Stimulated activated CD4-positive, alpha-beta T cell treated with anti-CD3 and anti-CD28 coated beads, TNF-alpha, amount 100 ng/mL, for 1 hour (primary cell): ENCODE measurements at places on chromosomes 5 and 9.
A peak's percentile ranks its signal among the peaks of the same experiment; 100 is the strongest.

DNA sequence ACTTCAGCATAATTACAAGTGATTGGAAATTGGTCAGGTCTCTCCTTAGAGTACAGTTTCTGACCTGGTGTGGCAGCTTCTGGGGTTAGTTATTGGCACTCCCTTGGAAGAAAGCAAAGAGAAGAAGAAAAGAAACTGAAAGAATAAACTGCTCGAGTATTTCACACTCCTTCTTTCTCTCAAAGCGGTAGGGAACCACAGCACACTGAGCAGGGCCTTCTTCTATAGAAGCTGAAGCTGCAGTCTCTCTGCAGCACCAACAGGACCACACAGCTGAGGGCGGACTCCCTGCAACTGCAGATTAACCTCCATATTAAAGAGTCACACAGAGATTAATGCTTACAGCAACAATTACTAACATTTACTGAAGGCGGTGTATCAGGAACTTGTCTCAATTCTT lies 152.0 kb downstream of the TRPM6 start:
- no peak for DNase-seq

- DNase-seq, result no peak
Measured at GRCh38 chr9:134442486-134443173, 116.4 kb downstream of the RXRA start.

GRCh38 chr9:133257465-133257956 lies 17.5 kb downstream of the ABO start:
- no peak for DNase-seq

DNA sequence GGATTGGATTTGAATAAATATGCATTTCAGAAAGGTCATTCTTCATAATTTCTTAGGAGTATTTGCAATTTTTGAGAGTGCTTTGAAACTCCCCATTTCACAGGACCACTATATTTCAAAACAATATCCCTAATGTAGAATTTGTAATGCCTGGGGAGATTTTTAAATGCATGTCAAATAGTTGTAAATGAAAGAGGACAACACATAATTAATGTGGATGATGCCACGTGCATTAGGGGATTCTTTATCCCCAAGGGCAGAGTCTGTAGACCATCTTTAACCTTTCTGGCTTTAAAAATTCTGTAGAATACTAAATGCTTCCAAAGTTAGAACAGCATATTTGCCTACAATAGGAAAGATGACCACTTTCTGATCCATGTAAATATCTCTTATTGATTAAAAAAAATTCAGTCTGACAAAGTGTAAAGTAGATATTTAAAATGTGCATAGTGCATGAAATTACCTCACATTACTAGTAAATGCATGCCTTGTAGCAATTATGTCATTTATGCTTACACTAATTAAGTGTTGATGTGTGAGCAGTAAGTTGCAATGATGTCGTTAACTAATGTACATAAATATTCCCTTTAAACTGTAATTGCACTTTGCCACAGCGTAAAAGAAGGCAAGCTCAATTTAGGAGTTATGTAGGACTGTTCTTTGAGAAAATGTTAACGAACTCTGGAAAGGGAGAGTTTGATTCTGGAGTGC lies 416.1 kb downstream of the PSAT1 start:
- no peak for DNase-seq

DNA sequence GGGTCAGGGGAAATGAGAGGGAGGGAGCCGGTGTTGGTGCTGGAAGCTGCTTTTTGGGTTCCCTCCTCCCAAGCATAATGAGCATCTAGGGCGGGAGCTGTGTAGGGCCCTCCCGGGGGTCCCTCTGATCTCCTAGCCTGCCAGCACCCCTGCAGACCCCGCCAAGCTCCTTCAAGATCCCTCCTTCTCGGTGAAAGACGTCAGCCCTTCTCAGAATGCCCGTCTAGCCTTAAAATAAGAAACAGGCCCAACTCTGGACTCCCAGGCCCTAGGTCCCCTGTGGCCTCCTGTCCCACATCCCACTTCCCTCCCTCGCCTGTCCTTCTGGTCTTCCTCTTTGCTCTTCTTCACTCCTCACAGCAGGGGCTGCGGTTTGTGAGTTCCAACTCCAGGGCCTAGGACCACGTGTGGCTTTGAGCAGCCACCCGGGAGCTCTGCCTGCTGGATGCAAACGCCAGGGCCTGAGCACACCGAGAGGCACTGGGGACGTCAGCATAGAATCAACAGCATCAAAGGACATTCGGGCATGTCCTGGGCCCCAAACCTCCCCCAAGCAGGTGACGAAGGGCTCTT lies 8.8 kb upstream of the SCGB3A1 start:
- DNase-seq, result no peak

GRCh38 chr5:127101533-127101932 lies 28.2 kb upstream of the C5orf63 start:
- DNase-seq, result no peak

GRCh38 chr5:31393126-31393525 lies 138.8 kb downstream of the DROSHA start:
- no peak for DNase-seq

GRCh38 chr9:116628716-116629115 lies 58.4 kb upstream of the TRIM32 start:
- no peak for DNase-seq

DNA sequence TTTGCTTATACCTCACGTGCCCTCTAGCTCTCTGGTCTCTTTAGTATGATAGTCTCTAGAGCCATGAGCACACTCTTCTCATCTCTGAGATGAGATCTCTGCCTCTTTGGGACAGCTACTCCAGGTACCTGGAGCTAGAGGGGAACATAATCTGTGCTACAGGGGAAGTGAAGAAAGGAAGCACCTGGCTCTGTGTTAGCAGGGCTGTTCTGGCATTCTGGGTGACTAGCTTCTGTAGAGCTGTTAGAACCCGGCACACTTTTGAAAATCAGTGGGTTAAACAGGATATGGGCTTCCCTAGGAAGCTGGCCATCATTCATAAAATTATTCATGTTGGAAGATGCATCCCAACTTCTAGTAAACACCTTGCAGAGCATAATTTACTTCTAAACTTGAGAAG lies 224.8 kb downstream of the MCTP1 start:
- DNase-seq, result no peak

- DNase-seq, result no peak
Measured at GRCh38 chr9:125767349-125767748, 20.2 kb downstream of the PBX3 start.

- no peak for DNase-seq
Measured at GRCh38 chr9:16571127-16571802, 299.2 kb downstream of the BNC2 start.

GRCh38 chr5:154078272-154078671 lies 39.5 kb downstream of the MFAP3 start:
- no peak for DNase-seq

DNA sequence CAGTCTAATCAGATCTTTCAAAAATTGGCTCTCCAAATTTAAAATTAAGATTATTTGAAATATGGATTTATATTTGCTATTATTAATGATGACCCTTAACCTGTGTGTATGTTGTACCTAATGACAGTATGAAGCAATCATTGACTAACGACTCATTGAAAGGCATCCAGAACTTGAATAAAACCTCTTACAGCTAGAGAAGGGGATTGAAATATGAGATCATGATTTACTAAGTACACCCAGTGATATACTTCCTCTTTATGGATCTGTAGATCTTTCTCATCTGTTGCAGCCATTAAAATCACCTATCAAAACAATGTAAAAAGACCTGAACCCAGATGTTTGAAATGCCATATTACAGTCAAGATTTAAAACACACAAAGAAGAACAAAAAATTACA lies 126.5 kb downstream of the RPS23 start:
- no peak for DNase-seq

- DNase-seq, result no peak
Measured at GRCh38 chr5:116242343-116242742, 157.5 kb downstream of the COMMD10 start.

- DNase-seq, result no peak
Measured at GRCh38 chr9:115229496-115229895, 111.5 kb upstream of the TNC start.

- no peak for DNase-seq
Measured at GRCh38 chr5:1226839-1227581, 1.8 kb downstream of the SLC6A18 start.

DNA sequence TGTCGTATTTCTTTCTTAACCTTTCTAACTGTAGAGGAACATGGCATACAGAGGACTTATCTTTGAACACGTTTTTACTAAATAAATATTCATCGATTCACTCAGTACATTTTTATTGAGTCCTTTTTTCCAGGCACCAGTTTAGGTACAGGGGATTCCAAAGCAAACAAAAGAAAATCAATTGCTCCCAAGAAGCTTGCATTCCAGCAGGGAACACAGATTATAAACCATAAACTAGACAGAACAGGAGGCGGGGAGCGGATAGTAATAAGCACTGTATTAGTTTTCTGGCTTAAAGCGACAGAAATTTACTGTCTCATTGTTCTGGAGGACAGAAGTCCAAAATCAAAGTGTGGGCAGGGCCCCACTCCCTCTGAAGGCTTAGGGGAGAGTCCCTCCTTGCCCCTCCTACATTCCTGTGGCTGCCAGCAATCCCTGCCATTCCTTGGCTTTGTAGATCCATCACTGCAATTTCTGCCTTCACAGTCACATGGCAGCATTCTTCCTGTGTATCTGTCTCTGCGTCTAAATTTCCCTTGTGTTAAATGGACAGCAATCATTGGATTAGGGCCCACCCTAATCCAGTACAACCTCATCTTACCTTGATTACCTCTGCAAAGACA lies 115.5 kb downstream of the COL23A1 start:
- DNase-seq, result no peak

DNA sequence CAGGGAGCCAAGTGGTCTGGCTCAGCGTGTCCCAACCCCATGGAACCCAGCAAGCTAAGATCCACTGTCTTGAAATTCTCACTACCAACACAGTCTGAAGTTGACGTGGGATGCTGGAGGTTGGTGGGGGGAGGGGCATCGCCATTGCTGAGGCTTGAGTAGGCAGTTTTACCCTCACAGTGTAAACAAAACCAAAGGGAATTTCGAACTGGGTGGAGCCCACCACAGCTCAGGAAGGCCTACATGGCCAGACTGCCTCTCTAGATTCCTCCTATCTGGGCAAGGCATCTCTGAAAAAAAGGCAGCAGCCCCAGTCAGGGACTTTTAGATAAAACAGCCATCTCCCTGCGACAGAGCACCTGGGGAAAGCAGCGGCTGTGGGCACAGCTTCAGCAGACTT lies 17.1 kb upstream of the FBXL17 start:
- DNase-seq, result no peak

- no peak for DNase-seq
Measured at GRCh38 chr9:113625486-113625885, 162.0 kb downstream of the RGS3 start.

DNA sequence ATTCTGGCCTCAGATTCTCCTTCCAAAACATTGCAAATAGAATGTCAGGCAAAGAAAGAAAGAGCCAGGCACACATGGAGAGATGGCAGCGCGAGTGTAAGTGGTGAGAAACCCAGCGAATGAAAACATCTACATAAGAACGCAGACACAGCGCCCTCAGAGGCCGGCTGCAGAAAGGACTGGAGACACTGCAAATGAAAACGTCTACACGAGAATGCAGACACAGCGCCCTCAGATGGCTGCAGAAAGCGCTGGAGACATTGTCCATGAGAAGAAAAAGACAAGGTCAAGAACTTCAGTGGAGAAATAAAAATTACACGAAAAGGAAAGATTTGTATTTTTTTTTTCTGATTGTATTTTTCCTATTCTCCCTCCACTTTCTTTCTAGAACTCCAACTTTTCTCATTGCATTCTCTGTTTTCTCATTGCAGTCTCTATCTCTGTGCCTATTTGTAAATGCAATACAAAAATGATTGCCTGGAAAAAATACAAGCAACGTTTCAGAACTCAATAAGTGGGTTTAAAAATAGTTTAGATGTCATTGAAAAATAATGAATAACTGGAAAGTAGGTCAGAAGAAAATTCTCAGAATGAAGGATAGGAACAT lies 117.9 kb upstream of the LPCAT1 start:
- DNase-seq, result peak; percentile 49

DNA sequence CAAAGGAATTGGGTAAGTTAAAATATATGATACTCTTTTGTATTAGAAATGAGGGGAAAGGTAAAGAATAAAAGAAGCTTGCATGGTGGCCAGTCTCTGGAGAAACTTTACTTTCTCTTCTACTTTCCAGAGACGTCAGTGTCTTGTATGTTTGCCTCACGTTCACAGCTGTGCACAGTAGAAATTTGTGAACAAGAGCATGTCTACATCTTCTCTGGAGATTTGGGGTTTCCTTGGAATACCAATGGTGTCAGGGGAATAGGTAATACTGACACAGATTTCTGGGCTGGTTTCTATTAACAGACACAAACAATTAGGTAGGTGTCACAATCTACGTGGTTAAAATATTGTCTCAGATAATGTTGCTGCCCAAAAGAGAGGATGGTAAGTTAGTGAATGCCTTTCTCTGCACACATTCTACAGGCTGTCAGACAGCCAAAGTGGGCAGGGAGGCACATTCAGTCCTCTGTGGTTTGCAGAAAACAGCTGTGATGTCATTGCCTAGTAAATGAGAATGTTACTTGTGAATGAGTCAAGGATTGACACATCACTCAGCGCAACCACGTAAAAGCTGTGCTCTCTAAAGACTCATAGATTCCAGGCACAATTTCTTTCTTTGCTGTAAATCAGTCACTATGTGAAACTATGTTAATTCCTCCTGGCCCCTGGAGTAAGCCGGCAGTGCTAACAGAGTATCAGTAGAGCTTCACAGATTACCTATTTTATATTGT lies 397.1 kb downstream of the MAN2A1 start:
- no peak for DNase-seq

DNA sequence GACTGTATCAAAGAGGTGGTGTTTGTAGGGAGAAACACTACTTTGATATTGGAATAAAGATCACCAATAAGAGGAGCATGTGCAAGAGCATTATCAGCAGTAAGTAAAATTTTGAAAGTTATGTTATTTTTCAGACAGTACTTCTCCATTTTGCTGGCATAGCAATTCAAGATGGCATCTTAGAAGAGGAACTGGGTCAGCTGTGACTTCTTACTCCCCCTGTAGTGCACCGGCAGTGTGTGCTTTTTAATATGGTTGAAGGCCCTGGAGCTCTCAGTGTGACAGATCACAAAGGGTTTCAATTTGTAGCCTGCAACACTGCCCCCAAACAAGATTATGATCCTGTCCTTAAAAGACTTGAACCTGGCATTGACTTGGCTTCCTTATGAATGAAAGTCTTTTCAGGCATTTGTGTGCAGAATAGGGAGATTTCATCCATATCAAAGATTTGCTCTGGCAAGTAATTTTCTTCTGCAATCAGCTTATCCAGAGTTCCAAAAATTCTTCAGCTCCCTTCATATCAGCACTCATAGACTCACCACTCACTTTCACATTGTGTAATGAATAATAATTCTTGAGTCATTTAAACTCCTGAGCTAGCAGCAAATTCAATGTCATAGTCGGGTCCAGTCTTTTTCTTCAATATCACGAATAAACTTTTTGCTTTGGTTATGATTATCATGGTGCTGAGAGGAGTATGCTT lies 105.7 kb upstream of the MAMDC2 start:
- DNase-seq, result no peak
